GOT3 (cell line): ENCODE measurements at places on chromosomes 2 and 18.

DNA sequence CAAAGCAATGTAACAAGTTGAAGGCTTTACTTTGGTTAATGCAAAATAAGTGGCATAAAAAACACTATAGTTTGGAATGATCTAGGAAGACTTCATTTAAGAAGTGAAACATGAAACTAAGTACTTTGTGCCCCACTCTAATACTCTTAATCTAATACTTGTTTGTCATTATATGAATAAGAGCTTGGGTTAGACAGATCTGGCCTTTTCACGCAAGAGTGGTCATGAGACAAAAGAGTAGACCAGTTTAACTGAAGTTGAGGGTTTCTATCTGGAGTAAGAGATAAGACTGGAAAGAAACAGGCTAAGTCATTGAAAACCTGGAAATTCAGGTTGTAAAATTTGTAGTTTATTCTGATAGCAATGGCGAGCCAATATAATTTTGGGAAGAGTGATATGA, 2.8 kb downstream of the SLC30A6 start:
- DNase-seq = no peak

GRCh38 chr2:168643979-168644378, 158.5 kb upstream of the NOSTRIN start:
- no peak for DNase-seq

DNA sequence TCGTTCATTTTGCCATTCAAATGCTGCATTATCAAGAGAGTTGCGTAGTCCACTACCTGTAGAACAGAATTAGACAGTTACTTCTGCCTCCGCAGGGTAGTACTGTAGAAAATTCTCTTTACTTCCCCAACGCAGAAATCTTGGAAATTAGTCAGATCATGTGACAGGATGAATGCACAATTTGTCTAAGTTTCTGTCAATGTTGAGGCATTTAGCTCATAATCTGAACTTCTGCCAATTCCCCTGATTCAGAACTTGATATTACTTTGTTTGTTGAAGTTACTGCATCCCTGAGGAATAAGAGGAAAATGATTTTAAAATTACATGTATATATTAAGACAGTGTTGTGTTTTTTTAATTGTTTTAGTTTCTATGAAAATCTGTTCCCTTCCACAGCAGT, 83.4 kb downstream of the TTC27 start:
- no peak for DNase-seq

GRCh38 chr2:212424082-212424481, 114.5 kb downstream of the ERBB4 start:
- DNase-seq = no peak

- no peak for DNase-seq
Observed at GRCh38 chr2:188316342-188316741, 24.7 kb downstream of the GULP1 start.

- no peak for DNase-seq
Observed at GRCh38 chr2:227000123-227000522, 163.9 kb downstream of the COL4A4 start.

DNA sequence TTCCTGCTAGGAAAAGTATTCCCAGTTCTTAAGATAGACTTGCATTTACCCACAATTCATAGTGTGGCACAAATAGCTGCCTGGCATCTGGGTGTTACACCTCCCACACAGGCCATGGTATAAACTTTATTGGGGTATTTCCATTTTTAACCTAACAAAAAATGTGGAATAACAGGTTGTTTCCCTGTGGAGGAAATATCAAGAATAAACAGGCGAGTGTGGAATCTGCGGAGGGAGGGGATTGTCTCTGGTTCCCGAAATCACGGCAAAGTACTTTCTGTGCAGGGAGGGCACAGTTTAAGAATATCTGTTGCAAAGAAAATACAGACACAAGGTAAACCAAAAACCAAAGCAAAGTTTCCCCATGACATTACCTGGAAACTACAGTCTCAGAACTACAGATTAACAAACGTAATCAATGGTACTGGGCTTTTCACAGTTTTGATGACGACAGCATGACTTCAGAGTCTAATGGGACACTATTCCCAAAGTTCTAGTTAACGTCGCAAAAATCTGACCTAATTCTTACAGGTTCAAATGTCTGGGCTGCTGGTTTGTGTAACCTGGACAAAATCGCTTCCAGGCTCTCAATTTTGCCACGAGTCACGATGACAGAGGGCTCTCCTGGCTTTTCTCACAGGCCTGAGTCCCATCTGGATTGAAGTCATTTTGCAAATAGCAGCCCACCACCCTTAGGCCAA, 1.4 kb downstream of the STARD7 start:
- DNase-seq = no peak

- no peak for DNase-seq
Observed at GRCh38 chr2:169303579-169304305, 58.6 kb downstream of the LRP2 start.

DNA sequence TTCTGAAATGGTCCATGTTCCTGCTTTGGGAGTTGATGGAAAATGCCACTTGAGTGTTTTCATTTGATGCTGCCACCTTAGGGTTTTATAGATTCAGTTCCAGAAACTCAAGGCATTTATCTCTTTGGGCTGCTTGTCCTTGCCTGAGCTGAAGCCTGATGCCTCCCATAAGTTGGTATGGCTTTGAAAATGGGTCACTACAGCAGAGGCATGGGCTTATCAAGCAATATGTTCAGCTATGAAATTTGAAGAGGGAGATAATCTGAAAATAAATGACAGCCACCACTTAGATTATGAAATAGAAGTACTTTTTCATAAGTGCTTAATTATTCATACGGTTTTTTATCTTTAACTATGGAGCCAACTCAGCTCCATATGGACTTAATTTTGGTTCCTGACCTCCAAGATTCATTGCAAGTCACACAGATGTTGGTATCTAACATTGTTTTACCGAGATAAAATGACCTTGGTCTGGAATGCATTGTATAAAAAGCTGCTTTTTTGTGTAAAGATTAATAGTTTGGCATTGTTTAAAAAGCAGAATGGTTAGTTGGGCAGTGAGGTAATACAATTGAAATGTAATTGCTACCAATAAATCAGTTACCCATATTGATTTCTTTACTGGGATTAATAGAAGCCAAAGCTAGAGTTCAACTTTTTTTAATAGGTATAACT, 4.5 kb downstream of the SLC14A1 start:
- no peak for DNase-seq

- DNase-seq = no peak
Observed at GRCh38 chr2:157056200-157056676, 201.3 kb upstream of the GALNT5 start.
